Hippocampal formation (tissue), 2 donors: ENCODE measurements at places on chromosomes 4 and X.

DNA sequence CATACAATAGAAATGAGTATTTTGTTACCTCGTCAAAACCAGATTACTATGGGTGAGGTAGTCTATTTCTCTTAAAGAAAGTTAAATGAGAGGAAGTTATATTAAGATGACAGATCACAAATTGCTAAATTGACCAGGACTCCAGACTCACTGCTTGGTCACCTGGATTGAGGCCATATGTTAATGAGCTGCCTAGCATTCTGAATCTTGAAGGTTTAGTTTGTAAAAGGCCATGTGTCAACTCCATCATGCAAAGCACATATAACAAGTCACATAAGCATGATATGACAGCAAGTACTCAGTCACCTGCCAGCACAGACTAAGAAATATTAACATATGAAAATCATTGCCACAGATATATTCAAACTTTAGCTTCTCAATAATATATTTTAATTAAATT, 72.6 kb downstream of the EPHA5 start:
- DNase-seq, result no peak

DNA sequence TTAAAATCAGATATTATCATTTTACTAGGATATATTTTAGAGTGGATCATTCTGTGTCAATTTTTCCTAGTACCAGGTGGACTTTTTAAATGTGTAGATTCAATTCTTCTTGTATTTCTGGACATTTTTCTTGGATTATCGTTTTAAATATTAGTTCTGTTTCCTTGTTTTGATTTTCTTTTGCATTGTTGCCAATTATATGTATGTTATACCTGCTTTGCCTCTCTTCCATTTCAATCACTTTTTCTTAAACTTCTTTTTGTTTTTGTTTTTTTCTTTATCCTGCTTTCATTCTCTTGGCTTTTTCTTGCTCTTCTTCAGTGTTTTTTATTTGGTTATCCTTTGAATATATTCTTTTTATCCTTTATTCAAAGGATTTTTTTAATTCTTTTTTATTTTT, 141.0 kb downstream of the STOX2 start:
- DNase-seq, result no peak

DNA sequence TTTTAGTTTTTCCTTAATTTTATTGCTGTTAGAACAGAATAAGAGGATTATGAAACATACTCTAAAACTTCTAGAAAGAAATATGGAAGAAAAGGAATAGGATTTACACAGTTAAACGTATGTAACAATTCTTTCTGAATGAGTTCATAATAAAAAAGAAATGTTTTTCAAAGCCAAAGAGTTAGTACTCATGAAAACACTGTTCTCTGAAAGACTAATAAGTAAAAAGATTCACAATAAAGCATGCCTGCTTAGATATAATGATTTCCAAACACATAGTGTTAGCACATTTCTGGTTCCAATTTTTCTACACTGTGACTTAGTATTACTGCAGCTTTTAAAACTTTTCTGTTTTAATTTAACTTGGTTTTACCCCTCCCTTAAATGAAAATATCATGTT, 49.8 kb upstream of the PRSS48 start:
- DNase-seq, result no peak

DNA sequence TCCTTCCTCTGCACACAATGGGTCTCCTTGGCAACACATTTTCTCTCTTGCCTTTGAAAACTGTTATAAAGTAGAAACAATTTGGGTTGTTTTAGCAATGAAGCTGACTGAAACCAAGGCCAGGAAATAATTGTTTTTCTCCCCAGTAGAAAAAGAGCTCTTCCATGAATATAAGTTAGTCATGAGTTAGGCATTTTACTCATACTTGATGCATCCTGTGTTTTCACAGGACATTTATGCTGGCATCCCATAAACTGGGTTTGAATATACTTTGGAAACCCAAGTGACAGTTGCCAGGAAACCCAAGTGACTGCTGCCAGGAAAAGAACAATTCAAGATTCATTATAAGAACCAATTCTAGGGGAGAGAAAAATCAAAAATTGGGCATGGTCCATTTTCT, 128.6 kb upstream of the NPY2R start:
- DNase-seq, result no peak

DNA sequence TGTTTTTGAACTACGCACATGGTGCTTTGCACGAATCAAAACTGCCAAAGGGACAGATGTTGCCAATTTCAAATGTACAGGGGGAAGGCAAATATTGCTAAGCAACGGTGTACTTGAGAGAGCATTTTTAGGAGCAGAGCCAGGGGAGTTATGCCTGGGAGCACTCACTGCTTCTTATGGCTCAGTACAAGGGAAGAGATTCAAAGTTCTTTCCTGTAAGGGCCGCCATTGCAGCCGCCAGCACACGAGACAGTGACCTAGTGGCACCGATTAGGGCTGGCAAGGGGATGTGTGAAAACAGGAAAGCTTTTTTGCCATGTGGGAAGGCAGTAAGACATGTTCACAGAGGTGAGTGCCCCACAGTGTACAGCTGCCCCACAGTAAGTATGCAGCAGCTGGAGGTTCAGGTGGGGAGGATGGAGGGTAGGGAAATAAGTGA, 133.8 kb downstream of the AFF1 start:
- DNase-seq, result no peak

- DNase-seq, result no peak
Measured at GRCh38 chrX:130340271-130340670, 552 bp downstream of the SLC25A14 start.

GRCh38 chrX:56554870-56555269, 8.6 kb upstream of the UBQLN2 start:
- DNase-seq, result no peak

DNA sequence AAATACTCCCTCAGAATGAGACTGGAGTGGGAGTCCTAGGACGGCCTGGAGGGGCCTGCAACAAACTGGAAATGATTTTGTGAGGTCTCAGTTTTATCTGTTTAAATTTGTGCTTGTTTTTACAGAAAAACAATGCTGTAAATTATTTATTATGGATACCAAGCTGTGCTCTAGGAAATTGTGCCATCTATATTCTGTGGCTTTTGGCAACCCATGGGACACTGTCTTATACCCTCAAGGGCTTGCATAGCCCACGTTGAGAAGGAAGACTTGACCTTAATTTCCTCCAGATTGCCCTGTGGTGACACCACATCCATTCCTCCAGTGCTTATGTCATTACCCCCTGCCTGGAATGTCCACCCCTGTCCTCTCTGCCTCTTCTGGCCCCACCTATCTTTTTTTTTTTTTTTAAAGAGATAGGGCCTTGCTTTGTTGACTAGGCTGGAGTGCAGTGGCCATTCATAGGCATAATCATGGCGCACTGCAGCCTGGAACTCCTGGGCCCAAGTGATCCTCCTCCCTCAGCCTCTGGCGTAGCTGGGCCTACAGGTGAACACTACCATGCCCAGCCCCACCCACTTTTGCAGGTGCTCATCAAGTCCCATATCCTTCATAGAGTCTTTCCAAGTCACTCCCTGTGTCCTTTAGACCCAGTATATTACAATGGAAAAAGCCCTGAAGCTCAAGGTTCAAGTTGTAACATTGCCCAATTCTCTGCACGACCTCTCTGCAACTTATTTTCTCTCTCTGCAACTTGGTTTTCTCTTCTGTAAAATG, 77.4 kb downstream of the HPRT1 start:
- no peak for DNase-seq

- DNase-seq, result no peak
Measured at GRCh38 chrX:115400960-115401359, 111.4 kb downstream of the LUZP4 start.

DNA sequence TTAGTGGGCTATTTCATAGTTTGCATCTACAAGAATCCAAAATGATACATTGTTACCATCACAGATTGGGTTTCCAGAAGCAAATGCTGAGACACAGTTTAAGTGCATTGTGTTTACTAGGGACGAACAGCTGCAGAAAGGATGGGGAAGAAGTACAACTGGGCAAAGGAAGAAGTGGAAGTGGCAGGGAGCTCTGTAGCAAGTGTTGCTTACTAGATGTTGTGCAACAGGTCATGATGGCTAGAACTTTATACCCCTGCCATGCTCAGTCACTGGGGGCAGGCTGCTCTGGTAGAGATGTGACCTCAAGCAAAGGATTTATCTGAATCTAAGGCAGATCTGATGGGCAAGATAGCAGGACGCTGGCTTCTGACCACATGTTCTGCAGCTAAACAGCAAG, 76.1 kb upstream of the EMCN start:
- DNase-seq, result no peak

DNA sequence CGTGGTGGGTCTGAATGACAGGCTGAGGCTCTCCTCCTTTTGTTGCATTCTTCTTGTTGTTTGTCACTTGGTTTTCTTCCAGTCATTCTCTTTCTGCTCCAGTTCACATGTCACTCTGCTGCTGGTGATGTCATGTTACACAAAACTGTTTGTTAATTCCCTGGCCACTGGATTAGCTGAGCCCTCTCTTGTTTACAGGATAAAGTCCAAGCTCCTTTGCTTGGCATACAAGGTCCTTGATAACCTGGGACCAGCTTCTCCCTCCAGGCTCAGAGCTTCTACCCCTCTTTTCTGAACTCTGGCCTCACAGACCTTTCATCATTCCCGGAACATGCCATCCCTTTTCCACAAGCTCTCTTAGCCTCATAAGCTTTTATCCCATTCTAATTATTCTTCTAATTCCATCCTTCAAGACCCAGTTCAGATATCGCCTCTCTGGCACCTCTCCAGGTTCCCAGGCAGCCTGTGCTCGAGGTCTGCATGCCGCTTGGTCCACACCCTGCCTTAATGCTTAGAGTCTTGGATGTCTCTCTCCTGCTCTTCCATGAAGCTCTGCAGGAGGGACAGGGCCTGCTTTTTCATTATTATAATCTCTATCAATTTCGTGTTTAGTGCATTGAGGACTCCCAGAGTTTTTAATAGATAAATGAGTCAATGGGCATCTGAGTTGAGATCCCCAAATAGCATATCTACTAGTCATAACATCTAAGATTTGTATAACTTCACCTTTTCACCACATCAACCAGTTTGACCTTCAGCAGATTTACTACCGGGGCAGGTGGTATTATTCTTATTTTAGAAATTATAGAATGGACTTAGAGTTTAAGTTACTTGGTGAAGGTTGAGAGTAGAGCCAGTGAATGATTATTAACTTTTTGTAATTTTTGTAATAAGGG, 98.7 kb downstream of the TMEM131L start:
- DNase-seq, result peak; percentile 26

DNA sequence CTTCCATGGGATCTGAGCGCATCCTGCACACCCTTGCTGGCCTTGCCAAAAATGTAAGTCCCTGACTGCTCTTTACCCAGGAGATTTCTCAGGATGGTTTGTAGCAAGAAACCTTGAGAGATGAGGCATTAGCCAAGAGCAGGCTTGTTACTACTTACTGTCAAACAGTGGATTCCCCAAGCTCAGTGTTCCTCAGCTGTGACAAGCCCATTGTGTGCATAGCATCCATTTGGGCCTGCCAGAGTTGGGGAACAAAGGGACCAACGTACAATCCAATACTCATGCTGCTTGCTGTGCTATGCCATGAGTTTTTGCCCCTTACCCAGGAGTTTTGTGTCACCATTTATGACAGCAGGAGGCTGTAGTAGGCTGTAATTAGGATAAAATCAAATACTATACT, 267.6 kb downstream of the TENM3 start:
- no peak for DNase-seq

GRCh38 chr4:154560824-154561231, 2.0 kb upstream of the FGB start:
- DNase-seq, result no peak

DNA sequence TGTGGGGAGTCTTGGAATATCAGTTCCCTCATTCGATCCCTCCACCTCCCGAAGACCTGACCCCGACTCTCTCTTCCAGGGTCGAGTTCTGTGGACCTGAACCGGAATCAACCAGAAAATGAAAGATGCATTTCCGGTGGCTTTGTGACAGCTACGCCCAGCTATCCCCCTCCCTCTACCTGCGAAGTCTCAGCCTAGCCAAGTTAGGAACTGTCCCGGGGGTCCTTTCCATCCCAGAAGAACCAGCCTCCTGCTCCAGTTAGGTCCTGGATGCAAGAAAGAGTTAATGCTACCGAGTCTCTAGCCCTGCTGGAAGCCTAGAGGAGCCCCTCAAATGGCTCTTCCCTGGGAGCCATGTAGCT, 13.4 kb upstream of the ETDC start:
- DNase-seq, result no peak

- DNase-seq, result no peak
Measured at GRCh38 chr4:114264877-114265291, 285.4 kb upstream of the ARSJ start.

DNA sequence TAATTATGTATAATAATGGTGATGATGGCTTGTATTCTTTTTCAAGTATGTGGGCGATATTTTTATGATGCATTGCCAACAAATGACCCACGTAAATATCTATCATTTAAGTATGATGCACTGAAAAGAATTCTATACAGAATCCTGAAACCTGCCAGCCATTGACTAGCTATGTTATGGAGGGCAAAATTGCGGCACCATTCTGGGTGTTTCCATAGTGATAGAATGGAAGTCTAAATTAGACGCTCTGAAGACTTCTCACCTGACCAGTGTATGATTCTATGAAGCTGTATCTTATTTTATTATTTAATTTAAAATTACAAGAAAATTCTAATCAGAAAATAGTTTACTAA, 677 bp upstream of the CENPC start:
- DNase-seq, result no peak

DNA sequence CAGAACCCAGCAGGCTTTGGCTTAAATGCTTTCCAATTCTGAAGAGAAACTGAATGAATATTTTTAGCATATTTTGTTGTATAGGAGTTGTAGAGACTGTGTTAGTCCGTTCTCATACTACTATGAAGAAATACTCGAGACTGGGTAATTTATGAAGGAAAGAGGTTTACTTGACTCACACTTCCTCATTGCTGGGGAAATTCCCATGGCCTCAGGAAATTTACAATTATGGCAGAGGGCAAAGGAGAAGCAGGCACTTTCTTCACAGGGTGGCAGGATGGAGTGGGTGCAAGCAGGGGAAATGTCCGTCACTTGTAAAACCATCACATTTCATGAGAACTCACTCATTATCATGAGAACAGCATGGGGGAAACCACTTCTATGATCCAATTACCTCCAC, 291.7 kb downstream of the PACRGL start:
- no peak for DNase-seq

DNA sequence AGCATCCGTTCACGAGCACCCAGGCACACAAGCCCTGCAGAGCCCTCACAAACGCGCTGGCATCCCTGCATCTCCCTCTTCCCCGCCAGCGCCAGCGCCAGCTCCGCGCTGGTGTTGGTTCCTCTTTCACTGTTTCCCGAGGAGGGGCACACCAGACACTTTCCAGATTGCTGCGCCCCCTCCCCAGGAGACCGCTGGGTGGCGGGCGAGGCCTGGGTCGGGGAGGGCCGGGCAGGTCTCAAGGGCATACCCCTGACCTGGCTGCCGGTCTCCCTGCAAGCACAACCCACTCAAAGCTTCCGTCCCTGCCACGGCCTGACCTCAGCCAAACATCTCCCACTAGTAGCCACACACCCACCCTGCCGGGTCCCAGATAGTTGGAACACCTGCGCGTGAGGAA, 2.2 kb upstream of the NKX1-1 start:
- DNase-seq, result no peak

- no peak for DNase-seq
Measured at GRCh38 chr4:185261946-185262345, 52.5 kb downstream of the SNX25 start.

GRCh38 chrX:18970465-18970864, 13.4 kb downstream of the PHKA2 start:
- DNase-seq, result no peak
